Stimulated activated CD8-positive, alpha-beta memory T cell treated with anti-CD3 and anti-CD28 coated beads, Interleukin-12 subunit alpha, Interleukin-12 subunit beta, amount 100 ng/mL, for 4 hours (primary cell): ENCODE measurements at places on chromosomes 5 and 9.

GRCh38 chr5:177454397-177455035 lies 7.9 kb downstream of the PRR7 start:
- DNase-seq: peak; percentile 92

DNA sequence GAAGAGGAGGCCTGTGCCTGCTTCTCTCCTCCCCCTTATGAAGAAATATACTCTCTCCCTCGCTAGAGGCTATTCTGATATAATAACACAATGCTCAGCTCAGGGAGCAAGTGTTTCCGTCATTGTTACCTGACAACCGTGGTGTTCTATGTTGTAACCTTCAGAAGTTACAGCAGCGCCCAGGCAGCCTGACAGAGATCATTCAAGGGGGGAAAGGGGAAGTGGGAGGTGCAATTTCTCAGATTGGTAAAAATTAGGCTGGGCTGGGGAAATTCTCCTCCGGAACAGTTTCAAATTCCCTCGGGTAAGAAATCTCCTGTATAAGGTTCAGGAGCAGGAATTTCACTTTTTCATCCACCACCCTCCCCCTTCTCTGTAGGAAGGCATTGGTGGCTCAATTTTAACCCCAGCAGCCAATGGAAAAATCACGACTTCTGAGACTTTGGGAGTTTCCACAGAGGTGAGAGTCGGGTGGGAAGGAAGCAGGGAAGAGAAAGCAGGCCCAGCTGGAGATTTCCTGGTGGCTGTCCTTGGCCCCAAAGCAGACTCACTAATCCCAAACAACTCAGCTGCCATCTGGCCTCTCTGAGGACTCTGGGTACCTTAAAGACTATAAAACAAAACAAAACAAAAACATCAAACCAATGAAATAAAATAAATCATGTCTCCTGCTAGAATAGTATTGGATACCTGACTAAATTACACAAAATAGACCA lies 1.3 kb downstream of the TMEM174 start:
- no peak for DNase-seq

DNA sequence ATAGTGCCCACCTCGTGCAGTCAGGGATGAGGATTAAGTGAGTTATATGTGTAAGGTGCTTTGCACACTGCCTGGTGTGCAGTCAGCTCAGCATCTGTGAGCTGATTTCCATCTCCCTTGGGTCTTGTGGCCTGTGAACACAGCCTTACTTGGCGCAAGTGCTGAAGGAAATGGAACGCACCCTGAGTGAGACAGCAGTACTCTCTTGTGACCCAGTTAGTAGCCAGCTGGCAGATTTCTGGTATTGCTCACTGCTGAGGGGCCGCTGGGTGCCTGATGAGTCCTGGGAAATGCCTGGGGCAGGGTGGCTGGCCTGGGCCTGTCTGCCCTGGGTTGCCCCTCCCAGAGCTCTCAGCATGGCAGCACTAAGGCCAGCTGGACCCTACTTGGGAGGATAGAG lies 90.9 kb upstream of the BOD1 start:
- no peak for DNase-seq

DNA sequence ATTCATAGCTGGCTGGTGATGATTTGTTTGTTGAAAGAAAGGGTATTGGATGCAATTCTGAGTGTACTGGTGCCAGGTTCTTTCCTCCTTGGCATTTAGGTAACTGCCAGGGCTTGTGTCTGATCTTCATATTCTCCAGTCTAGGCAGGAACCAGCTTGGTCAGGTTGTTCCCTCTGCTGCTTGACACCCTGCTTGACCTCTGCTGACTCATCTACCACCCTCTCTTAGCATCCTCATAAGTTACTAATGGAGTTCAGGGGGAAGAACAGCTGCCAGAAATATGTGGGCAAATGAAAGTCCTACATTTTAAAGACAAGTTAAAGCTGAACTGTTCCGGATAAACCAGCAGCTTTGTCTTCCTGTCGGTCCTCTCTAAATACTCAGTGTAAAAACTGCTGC lies 116.1 kb upstream of the TNC start:
- no peak for DNase-seq

DNA sequence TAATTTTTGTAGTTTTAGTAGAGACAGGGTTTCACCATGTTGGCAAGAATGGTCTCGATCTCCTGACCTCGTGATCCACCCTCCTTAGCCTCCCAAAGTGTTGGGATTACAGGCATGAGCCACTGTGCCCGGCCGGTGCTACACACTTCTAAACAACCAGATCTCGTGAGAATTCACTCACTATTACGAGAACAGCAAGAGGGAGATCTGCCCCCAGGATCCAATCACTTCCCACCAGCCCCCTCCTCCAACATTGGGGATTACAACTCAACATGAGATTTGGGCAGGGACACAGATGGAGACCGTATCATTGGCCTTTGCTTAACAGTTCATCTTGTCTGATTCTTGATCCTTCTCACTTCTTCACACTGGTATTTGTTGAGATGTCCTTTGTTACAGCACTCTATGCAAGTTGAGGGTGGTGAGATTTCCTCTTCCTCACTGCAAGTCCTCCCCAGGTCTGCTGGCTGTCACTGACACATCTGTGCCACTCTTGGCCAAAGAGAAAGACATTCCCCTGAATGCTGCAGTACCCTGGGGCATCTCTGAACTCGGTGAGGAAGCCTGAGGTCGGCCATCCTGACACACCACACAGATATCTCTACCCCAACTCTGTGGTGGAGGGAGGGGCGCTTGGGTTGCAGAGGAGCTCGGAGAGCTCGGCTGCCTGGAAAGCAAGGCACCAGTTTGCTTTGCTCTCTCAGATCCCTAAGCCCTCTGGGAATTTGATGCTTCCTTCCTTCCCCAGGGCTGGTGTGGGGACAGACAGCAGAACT lies 4.2 kb upstream of the SUB1 start:
- DNase-seq: no peak

- DNase-seq: no peak
These were observed 73.9 kb downstream of the ALDH7A1 start for GRCh38 chr5:126521130-126521529.

DNA sequence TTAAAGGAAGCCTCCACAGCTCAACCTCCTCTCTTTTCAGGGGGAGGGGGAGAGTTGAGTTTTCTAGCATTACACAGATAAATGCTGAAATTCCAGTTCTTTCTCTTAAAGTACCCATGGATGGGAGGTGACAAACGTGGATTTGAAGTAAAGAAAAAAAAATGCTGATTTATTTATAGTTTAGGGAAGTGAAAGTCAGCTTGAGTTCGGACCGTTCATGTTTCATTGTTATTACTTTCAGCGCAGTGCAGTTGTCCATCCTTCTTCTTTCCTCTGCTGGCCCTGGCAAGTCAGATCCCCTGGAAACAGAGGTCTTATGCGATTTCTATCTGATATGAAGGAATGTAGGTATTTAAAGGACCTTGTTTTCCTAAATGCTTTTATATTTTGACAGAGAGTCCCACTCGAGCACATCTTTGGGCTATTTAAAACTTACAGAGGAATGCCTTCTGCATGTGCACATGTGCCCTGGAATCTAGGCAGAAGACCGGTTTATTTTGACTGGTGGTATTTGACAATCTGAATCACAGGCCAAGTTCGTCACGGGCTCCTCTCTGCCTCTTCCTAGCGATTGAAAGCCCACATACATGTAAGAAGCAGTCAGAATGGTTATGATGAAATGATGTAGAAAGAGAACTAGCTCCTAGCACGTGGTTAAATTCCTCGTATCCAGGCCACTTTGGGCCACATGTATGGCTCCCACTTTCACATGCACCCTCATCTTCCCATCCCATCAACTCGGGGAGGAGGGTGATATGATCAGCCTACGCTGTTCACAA lies 385.2 kb upstream of the KLF4 start:
- no peak for DNase-seq
